ENCODE measurements at places on chromosomes 16 and 17.

GRCh38 chr17:47873200-47874090, 22.5 kb upstream of the SP6 start:
- no peak for DNase-seq

DNA sequence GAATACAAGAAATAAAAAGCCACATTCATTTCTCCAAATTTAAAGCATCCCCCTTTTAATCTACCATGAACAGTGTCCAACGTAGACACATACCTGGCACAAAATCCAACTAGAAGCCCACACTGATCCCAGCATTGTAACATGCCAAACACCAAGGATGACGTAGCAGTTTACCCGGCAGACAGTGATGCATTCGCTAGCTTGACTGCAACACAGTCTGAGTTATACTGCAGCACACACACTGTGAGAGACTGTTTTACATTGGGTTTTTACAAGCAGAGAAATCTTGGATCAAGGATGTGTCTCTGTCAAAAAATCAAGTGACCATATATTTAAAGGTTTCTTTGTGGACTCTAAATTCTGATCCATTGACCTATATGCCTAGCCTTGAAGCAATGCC, 74.5 kb upstream of the C17orf78 start:
- DNase-seq = no peak

DNA sequence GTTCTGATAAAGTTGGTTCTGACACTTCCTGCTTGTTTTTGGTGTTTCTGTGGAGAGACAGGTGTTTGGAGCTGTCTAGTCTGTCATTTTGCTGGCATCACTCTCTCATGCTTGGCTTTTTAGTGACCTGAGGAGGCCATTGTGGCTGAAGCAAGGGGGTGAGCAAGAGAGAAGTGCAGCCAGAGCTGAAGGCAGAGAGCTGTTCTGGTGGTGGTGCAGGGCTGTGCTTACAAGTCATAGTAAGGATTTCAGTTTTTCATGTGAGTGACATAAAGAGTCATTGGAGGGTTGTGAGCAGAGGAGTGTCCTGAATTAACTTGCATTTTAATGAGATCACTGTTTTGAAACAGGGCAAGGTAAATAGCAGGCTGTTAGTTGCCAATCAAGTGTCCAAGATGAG, 97.5 kb downstream of the CHD9 start:
- DNase-seq = no peak

DNA sequence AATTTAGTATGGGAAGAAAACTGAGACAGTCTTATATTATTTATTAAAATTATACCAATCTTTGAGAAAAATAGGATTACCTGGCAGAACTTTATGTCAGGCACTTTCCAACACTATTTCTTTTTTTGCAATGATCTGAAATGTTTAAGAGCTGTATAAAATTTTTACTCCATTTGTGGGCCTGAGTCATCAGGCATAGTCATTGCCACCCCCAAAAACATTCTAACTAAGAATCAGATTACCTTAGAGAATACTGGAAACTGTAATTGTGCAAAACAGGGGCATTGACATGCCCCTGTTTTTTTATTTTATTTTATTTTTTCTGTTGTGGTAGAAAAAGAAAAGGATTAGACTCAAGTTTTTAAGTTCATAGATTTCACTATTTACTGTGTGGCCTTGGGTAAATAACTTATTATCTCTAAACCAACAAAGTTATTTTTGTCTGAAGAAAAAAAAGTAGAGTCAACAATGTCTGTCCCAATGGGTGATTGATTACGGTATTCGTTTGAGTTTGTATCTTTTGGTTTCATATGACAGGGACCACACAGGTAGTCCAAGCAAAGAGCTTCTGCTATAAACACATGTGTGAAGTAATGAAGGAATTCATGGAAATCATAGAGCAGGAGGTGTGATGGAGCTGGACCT, 24.6 kb downstream of the VAT1L start:
- no peak for DNase-seq

DNA sequence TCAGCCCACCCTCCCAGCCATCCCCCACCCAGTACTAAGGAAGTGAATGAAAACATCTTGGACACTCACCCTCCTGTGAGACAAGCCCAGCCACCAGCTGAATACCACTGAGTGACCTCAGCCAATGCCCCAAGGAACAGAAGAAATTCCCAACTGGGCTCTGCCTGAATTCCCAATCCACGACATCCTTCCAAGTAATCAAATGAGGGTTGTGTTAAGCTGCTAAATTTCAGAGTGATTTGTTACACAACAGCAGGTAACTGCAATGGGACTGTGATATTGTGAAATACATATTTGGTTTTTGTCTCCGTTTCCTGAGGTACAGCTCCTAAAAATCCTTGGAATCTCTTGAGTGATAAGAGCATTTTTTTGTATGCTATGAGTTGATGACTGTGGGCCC, 578.7 kb upstream of the CDH11 start:
- no peak for DNase-seq

DNA sequence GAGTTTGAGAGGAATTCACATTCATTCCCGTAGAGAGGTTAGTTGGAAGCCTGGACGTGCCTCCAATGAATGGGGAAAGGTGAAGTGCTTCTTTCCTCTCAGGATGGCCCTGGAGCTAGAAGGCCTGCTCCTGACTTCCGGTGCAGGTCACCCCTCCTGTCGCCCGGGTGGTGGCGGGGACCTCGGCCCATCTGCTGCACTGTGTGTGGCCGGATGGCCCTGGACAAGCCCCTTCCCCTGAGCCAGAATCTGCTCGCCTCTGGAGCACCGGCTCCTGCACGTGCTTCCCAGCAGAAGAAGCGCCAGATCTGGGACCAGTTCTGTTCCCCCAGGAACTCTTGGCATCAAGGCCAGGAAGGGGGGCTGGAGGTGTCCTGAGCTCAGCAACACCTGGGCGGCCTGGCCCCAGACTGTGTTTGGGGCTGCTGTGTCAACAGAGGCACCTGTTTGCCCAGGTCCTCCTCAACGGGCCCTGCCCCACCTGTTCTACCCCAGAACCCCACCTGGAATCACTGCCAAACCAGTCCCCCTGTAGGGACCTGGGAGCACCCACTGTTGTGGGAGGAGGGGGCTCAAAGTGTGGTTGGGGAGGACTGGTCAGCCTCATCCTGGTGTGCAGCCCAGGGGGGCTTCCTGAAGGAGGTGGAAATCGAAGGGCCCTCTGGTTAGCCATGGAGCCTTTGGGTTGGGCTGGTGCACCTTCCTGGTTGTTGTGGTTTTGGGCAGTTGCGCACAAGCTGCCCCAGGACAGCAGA, 5.1 kb upstream of the PERCC1 start:
- no peak for DNase-seq
